ENCODE measurements at places on chromosomes 11 and 22.

DNA sequence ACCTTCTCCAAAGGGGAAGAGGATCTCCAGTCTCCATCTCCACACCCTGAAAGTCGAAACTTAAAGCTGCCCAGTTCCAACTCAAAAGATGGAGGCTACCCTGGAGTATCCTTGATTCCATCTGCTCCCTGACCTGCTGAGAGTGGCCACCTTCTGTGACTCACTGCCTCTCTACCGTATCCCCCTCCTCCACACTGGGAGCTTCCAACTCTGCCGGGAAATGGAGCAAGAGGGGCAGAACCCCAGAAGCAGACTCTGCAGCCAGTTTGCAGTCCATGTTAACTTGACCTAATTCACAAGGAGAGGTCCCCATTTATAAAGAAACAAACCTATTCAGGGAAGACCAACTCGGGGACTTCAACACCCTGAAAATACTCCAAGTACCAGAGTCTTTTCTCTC lies 22.0 kb upstream of the IRAG1 start:
- no peak for DNase-seq

DNA sequence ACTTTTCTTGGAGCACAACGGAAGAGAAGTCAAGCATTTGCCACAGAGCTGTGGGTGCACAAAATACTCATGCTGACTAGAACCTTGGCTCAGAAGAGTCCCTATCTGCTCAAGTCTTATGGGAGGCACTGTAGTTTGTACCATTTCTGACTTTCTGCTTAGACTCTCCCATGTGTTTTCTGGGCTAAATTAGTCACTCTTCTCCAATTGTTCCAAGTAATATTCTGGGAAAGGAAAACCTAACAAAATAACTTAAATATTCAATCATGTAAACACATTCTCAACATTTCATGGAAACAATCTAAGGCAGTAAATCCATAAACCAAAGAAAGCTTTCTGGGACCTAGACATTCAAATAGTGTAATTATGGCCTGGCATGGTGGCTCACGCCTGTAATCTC lies 220.7 kb downstream of the SWAP70 start:
- DNase-seq: no peak

- no peak for DNase-seq
Observed at GRCh38 chr11:68521969-68522652, 61.6 kb downstream of the PPP6R3 start.

DNA sequence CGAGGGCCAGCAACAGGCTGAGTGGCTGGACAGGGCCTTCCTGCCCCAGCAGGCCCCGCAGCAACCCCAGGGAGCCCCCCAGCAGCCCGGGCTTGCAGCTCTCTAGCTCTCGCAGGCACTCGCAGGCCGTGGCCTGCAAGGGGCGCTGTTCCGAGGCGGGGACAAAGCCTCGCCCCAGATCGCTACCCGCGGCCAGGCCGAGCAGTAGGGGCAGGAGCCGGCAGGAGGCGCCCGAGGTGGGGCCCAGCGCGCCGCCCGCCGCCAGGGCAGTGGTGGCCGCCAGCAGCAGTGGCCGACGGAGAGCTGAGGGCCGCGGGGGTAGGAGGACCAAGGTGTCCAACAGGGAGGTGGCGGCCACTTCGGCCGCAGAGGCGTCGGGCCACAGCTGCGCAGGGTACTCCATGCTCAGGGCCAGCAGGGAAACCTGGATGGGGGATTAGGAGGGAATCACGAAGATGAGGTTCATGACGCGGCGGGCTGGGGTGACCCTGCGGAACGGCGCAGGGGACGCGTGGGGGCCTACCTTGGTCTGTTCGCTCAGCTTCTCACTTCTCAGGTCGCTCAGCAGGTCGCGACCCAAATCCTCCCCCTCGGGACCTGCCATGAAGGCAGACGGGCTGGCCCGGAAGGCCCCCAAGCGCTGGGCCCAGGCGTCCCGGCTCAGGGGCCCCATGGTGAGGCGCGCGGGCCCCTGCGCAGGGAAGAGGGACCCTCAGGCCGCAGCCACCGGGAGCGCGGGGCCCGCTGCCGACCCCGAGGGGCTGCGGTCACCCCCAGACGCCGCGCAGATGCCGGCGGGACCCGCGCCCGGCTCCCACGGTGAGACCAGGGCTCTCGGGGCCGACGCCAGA lies 632 bp downstream of the AP5B1 start:
- DNase-seq: peak; percentile 81

DNA sequence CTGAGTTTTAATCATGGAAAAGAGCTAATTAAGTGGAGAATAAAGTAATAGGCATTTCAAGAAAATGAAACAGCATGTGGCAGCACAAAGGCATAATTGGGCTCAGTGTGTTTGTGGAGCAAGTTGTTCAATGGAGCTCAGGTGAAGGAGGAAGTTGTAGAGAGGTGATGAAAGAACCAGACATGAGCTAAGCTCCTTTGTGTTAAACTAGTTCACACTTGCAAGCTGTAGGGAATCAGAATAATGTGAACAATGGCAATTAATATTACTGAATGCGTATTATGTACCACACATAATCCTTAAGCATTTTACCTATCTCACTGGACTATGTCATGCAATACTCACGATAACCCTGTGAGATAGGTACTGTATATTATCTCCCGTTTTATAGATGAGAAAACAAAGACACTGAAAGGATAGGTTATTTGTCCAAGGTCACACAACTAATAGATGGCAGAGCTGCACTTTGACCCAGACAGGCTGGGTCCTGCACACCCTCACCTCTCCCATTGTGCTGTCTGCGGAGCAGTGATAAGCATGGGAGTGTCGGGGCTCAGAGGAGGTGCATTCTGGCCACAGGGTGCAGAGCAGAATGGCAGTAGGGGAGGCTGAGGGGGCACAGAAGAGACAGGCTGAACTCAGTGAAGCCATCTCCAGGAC lies 8.9 kb downstream of the OLFML1 start:
- no peak for DNase-seq

DNA sequence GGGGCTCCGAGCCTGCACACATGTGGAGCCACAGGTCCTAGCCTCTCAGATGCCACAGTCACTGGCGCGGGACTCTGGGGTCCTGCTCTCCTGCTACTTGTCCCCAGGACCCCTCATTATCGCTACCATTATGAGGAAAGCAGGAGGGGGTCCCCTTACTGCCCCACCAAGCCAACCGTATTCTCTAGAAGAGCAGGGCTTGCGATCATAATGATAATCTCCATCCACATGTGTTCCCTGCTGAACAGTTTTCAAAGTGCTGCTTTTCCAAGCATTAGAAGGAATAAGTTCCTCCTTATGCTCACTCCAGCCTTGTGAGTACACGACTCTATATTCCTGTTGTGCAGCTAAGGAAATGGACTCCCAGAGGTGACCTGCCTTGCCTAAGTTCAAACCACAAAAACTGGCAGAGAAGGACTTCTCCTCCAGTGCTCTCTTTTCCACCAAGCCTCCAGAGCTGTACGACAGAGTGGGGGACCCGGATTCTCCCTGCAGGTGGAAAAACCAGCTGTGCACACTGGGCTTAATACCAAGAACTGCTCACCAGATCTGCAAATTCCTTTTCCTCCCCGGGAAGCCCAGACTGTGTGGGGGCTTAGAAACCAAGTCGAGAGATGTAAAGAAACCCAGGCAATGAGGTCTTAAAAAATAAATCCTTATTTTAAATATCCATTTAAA lies 92.8 kb upstream of the DRD2 start:
- DNase-seq: peak; percentile 51

GRCh38 chr11:130674686-130675308 lies 226.4 kb downstream of the ADAMTS15 start:
- no peak for DNase-seq

DNA sequence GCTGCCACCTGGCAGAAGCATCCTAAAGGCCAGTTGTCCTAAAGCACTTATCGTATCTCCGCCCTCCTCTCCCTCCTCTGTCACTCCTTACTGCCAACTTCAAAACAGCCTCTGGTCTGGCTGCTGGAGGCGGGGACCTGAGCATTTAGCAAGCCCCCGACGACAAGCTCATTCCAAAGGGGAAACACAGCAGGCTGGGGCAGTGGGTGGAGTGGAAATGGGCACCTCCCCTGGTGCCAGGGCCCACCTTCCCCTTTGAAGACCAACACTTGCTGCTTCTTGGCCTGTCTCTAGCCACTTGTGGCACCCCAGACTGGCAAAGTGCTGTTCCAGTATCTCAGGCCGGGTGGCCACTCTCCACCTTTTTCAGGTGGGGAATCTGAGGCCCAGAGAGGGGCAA lies 3.6 kb downstream of the MAP3K11 start:
- no peak for DNase-seq

All from NCI-H82 (cell line).